Activated naive CD4-positive, alpha-beta T cell treated with anti-CD3 and anti-CD28 coated beads, Interleukin-2, amount 10 ng/mL, durations not matched to agents 5 hours and 36 hours (primary cell): ENCODE measurements at places on chromosomes 16 and 17. TPM values are rescaled to one million over a fixed set of nuclear protein-coding genes. Genes with fewer than 3 reads are reported as not detected.

Gene ASIC2
- not detected for total RNA-seq

Gene GRIN2A
- total RNA-seq, result not detected

Gene SLC7A5
- 68.3 TPM for total RNA-seq

Gene MT1A
- total RNA-seq, result not detected

Gene NXPH3
- total RNA-seq, result not detected

Gene FBXW10B
- total RNA-seq, result 0.25 TPM

Gene RND2
- total RNA-seq, result not detected

Gene PSMD12
- 39.3 TPM for total RNA-seq

Gene SLC38A7
- total RNA-seq, result 13.5 TPM

Gene TMEM220
- total RNA-seq, result 0.94 TPM

Gene FOXL1
- not detected for total RNA-seq

Gene C17orf113
- 0.08 TPM for total RNA-seq

Gene BAIAP3
- total RNA-seq, result 1.7 TPM

Gene ADAMTS18
- total RNA-seq, result not detected

Gene ABCC12
- total RNA-seq, result not detected

Gene ENO3
- total RNA-seq, result 43.9 TPM

Gene NUTF2
- 99.1 TPM for total RNA-seq

Gene TEKT1
- not detected for total RNA-seq

Gene MAPT
- 0.18 TPM for total RNA-seq

Gene NOD2
- total RNA-seq, result 1.5 TPM

Gene CAVIN1
- total RNA-seq, result 1.4 TPM

Gene TBC1D28
- total RNA-seq, result not detected

Gene PTX4
- total RNA-seq, result not detected

Gene MMP15
- total RNA-seq, result 0.99 TPM

Gene HBA1
- total RNA-seq, result not detected

Gene PSME3IP1
- total RNA-seq, result 113 TPM

Gene CACNG1
- not detected for total RNA-seq

Gene CIAO2B
- total RNA-seq, result 84.4 TPM

Gene SLC35G6
- not detected for total RNA-seq

Gene CMTM2
- total RNA-seq, result 0.45 TPM

Gene LYRM9
- total RNA-seq, result 5.6 TPM

Gene PIPOX
- 2.0 TPM for total RNA-seq

Gene OR1A1
- total RNA-seq, result not detected

Gene ACBD4
- total RNA-seq, result 17.4 TPM

Gene FA2H
- total RNA-seq, result 0.34 TPM

Gene RCVRN
- not detected for total RNA-seq

Gene TMIGD1
- not detected for total RNA-seq

Gene DDX28
- total RNA-seq, result 14.6 TPM
